NCI-H1436 (cell line): ENCODE measurements at places on chromosomes 12 and 14.

- no peak for DNase-seq
Measured at GRCh38 chr14:59619061-59619460, 42.4 kb upstream of the CCDC175 start.

DNA sequence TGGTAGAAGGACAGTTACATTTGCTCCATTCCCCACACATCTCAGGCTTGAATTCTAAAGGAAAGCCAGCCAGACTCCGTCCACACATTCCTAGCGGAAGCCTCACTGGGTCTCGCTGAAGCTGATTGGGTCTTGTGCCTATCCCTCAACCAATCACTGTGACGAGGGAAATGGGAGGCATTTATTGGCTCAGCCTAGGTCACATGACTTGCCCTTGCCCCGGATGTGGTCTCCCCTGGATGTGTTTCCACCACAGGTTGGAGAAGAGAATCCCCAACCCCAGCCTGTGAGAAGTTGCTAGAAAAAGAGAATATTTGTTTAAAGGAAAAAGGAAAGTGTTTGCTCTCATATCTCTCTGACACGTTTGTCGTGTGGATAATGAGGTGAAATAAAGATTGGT is 93.4 kb downstream of the C12orf75 start:
- no peak for DNase-seq

GRCh38 chr12:11555743-11556625 is 93.5 kb upstream of the ETV6 start:
- no peak for DNase-seq

- no peak for DNase-seq
Measured at GRCh38 chr14:29240066-29240465, 473.5 kb downstream of the FOXG1 start.

- no peak for DNase-seq
Measured at GRCh38 chr12:69816082-69816481, 8.9 kb upstream of the MYRFL start.

GRCh38 chr12:94872671-94872970 is 130.9 kb downstream of the NDUFA12 start:
- DNase-seq: no peak

DNA sequence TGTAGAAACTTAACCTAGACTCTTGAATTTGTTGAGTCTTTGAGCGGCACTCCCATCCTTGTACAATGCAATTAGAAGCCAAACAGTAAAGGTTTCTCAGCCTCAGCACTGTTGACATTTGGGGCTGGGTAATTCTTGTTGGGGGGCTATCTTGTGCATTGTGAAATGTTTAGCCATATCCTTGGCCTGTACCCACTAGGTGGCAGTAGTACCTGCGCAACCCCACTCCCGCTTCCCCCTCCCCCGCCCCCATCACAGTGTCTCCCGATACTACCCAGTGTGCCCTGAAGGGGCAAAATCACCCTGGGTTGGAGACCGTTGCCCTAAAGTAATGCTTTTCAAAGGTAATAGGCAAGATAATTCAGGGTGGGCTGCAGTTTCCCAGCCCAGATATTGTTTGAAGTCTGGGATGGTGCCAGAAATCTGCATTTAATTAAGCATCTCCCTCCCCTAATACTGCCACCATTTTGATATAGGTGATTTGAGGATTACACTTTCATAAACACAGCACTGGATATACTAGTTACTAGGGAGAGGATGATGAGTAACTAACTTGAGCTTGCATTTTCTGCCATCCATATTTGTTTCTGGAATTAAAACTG is 1.8 kb downstream of the COX6A1 start:
- DNase-seq: peak; percentile 70

DNA sequence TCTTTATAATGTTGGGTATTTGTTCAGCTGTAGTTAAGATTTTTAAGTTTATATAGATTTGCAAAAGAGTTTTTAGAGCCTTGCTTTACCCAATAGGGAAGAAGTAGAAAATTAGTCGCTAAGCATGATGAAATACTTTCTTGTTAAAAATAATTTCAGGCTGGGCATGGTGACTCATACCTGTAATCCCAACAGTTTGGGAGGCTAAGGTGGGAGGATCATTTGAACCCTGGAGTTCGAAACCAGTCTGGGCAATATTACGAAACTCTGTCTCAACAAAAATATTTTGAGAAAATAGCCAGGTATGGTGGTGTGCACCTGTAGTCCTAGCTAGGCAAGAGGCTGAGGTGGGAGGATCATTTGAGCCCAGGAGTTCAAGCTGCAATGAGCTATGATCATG is 18.7 kb upstream of the SCFD1 start:
- no peak for DNase-seq

GRCh38 chr14:96146131-96146771 is 58.4 kb upstream of the BDKRB2 start:
- no peak for DNase-seq

DNA sequence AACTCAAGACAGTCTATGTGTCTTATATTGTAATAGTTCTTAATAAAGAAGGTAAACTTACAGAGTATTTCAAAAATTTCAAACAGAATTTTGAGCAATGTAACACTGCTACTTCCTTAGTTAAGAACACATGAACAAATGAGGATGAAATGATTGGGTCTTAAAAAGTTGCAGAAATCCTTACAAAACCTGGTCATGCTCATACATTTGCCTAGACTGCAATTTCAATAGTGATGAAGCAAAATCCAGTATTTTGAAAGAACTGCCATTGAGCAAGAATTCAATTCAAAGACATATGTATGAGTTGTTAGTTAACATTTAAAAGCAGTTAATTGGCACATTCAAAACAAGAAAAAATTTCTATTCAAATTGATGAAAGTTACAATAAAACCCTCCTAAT is 17.8 kb upstream of the HIF1A start:
- DNase-seq: no peak

- DNase-seq: no peak
Measured at GRCh38 chr14:94557327-94557726, 3.9 kb upstream of the SERPINA4 start.

DNA sequence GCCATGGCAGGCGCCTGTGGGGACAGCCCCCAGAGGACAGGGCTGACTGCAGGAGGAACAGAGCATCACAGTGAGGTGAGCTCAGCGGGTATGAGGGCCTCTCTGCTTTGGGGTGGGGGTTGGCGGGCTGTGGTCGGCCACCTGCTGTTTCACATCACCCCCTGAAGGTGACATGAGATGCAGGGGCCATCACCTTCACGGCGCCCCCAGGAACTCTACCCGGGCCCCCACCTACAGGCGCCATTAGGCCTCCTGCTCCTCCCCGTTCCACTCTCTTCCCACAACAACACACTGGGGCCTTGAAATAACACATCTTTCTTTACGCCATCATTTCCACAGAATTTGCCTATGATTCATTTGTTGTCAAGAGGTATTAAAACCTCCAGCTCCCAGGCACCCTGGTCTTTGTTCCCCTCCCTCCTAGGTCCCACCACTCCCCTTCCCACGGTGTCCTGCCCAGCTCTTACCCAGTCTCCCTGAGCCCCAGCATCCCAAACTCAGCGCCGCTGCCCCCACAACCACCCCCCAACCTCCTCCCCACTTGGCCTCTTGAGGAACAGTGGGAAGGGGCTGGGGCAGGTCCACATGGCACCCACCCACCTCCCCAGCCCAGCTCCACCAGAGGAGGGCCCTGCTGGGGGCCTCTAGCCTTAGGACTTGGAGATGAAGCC is 12.7 kb upstream of the HDAC7 start:
- no peak for DNase-seq

GRCh38 chr12:45834809-45835208 is 105.3 kb downstream of the ARID2 start:
- no peak for DNase-seq

DNA sequence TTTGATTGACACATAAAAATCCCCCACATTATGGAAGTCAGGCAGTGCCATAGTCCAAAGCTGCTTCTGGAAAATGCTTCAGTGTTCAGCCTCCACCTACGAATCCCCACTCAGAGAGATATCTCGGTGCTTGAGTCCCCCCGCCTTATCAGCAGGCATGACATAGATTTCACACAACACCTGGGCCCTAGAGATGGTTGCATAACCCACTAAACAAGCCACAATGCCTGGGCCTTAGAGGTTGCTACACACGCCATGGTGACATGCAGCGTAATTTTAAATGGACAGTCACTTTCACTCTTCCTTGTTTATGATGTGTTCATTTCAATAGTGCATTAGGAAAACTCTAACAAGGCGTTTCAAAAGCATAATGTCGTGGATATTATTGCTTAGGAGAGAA is 38.0 kb downstream of the CCDC60 start:
- no peak for DNase-seq

DNA sequence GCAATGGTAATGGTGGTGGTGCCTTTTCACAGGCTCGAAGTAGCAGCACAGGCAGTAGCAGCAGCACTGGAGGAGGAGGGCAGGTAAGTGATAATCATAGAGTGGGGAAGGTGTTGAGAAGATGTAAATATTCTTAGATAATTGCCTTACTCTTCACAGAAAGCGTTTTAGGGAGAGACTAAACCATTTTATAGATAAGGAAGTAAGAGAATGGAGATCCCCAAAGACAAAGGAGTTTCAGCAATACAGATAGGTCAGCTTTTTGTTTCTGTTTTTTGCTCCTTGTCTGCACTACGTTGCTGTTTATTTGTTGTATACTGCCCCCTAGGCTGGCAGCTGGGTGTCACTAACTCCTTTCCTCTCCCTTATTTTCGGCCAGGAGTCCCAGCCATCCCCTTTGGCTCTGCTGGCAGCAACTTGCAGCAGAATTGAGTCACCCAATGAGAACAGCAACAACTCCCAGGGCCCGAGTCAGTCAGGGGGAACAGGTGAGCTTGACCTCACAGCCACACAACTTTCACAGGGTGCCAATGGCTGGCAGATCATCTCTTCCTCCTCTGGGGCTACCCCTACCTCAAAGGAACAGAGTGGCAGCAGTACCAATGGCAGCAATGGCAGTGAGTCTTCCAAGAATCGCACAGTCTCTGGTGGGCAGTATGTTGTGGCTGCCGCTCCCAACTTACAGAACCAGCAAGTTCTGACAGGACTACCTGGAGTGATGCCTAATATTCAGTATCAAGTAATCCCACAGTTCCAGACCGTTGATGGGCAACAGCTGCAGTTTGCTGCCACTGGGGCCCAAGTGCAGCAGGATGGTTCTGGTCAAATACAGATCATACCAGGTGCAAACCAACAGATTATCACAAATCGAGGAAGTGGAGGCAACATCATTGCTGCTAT is 2.0 kb downstream of the SP1 start:
- DNase-seq: peak; percentile 6
